Endodermal cell (in vitro differentiated cells): ENCODE measurements at places on chromosomes 7 and 10. TPM values are rescaled to one million over a fixed set of nuclear protein-coding genes. Genes with fewer than 3 reads are reported as not detected.

GRCh38 chr10:110837418-110838171, 34.1 kb upstream of the PDCD4 start:
- peaks cover 24% of the 10 kb centered on the region for H3K4me1 ChIP-seq
- H3K4me3 ChIP-seq = no peak overlapping the region
- H3K36me3 ChIP-seq = no peaks in the 10 kb centered on the region

MOGAT3 gene
- 1.0 to 2.0 TPM (median 1.3 TPM) in 3 replicates for total RNA-seq

DNA sequence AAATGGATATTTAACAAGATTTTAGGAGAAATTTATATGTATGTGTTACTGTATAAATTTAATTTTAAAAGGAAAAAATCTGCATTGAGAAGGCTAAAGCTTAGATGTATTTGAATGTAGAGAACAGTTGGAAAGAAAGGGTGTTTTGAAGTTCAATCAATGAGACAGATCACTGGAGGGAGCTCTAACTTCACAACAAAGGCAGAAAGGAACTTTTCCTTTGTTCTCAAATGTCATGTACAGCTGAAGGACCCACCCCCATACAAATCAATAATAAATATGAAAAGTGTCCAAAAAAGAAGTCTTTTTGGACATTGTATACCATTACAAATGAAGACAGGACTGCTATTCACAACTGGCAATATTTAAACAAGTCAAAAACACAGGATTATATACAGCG, 403.4 kb downstream of the DNAJB9 start:
- H3K4me3 ChIP-seq = no peak overlapping the region
- no peak overlapping the region for H3K27ac ChIP-seq
- H3K27me3 ChIP-seq = no peaks in the 10 kb centered on the region
- H3K4me1 ChIP-seq = no peaks in the 10 kb centered on the region

DNA sequence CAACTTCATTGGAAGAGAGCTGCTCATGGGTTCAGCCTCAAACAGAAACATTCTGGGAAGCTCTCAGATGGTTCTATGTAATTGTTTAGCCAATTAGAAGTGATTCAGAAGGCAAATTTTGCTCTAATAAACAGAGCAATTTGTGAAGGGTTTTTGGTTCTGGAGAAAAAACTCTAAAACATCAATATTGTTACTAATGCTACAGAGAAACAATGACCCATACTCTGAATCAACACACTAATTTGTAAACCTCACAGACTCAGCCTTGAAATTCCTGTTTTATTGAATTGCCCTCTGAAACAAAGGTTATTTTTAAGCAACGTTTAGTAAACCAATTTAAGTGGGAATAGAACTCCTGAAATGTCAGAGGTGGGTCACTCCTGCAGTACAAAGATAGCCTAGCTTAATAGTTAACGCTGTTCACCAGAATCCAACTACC, 171.6 kb upstream of the SVIL start:
- H3K4me1 ChIP-seq = no peaks in the 10 kb centered on the region
- no peak overlapping the region for H3K4me3 ChIP-seq
- DNase-seq = no peak
- H3K36me3 ChIP-seq = no peaks in the 10 kb centered on the region
- H3K27ac ChIP-seq = no peak overlapping the region

AKR1C8 gene
- total RNA-seq = 0.42 TPM in 1 of 3 replicates, not detected in the others

ZNF138 gene
- total RNA-seq = 31.1 to 35.5 TPM (median 32.9 TPM) in 3 replicates

TAS2R3 gene
- total RNA-seq = 1.4 and 1.6 TPM in 2 replicates
